ENCODE measurements at places on chromosomes 16 and 17.
A peak's percentile ranks its signal among the peaks of the same experiment; 100 is the strongest.

GRCh38 chr16:31710880-31711279, 162.7 kb upstream of the ZNF267 start:
- no peak for DNase-seq

DNA sequence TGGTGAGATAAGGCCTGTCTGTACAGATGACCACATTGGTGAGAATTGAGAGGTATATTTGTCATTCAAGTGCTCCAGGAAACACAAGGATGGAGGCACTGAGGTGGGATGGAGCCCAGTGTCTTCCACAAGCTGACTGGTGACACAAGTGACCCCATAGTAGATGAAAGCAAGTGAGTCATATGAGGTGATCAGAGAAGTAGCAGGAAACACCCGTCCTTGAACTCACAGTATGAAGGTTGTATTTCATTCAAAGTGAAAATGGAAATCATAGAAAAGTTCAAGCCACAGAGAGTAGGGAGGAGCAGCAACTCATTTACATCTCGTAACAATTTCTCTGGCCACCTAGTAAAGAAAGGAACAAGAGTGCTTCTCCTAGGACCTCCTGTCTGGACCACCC, 609.8 kb downstream of the HS3ST4 start:
- no peak for DNase-seq

GRCh38 chr16:50844840-50845239, 103.0 kb downstream of the CYLD start:
- DNase-seq, result no peak

- peak; percentile 44 for DNase-seq
These were observed 6.1 kb downstream of the ABCC3 start for GRCh38 chr17:50640686-50641351.

GRCh38 chr16:65938083-65938482, 428.4 kb upstream of the CDH5 start:
- no peak for DNase-seq

DNA sequence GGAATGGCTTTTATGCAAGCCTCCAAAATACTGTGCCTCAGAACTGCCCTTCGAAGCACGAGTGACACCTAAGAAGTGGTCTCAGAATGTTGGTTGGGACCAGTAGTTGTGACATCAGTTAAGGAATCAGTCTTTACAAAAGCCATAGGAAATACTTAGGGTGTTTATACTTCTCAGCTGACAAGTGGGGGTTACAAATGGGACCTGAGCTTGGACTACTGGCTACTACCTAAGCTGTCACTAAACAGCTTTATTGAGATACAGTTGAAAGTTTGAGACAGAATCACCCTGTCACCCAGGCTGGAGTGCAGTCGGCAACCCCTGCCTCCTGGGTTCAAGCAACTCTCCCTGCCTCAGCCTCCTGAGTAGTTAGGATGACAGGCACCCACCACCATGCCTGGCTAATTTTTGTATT, 5.0 kb downstream of the RPL19 start:
- DNase-seq, result no peak

DNA sequence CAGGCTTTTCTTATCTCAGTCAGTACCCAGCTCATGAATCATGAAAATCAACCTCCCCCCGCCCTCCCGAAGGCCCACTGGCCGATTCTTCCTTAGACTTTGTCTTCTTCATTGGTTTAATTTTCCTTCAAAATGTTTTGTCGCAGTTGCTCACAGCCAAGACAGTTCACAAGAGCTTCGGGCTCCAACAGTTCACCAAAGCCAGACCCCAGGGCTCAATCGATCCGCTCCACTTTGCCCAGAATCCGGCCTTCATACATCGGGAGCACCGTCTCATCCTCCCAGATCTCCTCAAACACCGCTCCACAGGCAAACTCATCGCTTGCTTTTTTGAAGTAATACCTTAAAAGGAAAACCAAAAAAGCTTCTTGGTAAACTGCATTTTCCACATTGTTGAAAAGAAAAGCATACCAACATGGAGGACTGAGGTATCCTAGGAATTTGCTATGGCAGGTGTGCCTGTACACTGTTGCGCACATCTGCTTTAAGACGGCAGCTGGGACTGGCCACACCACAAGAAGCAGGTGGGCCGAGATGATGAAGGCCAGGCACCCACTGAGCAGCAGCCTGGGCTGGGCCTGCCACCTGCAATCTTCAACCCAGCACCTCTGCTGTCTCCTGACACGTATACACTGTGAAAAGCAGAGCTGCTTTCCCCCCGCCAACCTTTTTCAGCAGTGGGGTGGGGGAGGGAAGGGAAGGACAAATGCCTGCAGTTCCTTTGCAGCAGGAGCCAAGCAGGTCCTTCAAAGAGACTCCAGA, 31.5 kb downstream of the AXIN2 start:
- no peak for DNase-seq

- DNase-seq, result no peak
These were observed 606 bp downstream of the ABCA10 start for GRCh38 chr17:69228018-69228417.
